NCI-H1930 (cell line): ENCODE measurements at places on chromosomes 2 and 18.

DNA sequence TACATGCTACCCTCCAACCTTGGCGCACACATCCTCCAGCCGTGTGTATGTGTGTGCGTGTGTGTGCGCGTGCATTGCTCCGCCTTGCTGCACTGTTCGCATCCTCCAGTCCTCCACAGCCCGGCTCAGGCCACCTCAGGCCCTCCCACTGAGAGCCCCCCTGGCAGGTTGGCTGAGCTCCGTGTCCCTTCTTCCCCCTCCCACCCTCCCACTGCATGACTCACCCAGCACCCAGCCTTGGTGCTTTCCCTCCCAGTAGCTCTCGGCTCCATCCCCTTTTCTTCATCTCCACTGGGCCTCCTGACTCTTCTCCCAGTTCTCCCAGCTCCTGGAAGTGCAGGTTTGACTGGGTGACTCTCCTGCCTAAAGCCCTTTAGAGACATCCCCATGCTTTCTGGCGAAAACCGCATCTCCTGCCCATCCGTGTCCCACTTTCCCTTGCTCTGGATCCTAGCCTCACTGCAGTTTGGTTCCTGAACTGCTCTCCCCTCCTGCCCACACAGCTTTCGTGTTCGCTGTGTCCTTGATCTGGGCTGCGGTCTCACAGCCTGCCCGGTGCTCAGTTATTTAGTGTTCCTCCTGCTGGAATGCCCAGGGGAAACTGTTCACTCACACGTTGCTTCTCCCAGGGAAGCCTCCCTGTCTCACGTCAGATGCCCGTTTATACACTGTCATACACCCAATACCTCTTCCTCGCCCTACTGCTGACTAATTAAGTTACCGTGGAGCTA, 4.9 kb downstream of the TMEM177 start:
- DNase-seq, result no peak

GRCh38 chr2:60532421-60532820, 21.0 kb downstream of the BCL11A start:
- no peak for DNase-seq

- no peak for DNase-seq
Observed at GRCh38 chr2:165064743-165065142, 109.4 kb upstream of the SLC38A11 start.

DNA sequence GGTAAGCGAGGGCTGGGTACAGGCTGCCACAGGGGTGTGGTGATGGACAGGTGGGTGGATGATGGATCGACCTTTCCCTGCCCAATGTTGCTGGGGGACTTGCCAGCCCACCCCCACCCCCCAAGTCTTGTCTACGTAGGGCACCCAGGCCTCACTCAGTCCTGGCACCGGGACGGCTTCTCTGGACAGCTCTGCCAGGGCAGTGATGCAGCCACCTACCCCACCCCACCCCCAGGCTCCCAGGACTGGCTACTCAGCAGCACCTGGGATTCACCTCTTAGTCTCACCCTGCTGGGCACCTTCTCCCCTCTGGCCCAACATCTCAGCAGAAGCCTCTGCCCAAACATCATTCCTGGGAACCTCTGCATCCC, 55.7 kb downstream of the ANKMY1 start:
- DNase-seq, result no peak

DNA sequence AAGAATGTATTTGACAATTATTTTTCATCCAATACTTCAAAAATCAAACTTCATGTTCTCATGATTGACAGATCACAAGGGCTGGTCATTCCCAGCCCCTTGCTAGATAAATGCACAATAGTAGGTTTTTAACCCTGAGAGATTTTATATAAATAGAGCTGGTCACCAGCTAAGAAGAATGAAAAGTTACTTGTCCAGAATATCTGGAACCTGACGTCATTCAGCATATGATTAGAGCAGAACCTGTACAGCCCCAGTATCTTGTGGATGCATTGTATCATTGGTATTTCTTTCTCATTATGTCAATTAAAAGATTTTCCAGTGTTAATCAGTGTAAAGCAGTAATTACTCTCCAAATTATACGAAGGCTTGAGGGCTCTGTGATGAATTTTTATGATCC, 202.8 kb upstream of the RND3 start:
- no peak for DNase-seq

- no peak for DNase-seq
Observed at GRCh38 chr18:27582760-27583412, 397.8 kb upstream of the CHST9 start.

- no peak for DNase-seq
Observed at GRCh38 chr2:29060441-29060840, 13.9 kb downstream of the PCARE start.
